ENCODE measurements at places on chromosomes 12 and 14.
A peak's percentile ranks its signal among the peaks of the same experiment; 100 is the strongest.

DNA sequence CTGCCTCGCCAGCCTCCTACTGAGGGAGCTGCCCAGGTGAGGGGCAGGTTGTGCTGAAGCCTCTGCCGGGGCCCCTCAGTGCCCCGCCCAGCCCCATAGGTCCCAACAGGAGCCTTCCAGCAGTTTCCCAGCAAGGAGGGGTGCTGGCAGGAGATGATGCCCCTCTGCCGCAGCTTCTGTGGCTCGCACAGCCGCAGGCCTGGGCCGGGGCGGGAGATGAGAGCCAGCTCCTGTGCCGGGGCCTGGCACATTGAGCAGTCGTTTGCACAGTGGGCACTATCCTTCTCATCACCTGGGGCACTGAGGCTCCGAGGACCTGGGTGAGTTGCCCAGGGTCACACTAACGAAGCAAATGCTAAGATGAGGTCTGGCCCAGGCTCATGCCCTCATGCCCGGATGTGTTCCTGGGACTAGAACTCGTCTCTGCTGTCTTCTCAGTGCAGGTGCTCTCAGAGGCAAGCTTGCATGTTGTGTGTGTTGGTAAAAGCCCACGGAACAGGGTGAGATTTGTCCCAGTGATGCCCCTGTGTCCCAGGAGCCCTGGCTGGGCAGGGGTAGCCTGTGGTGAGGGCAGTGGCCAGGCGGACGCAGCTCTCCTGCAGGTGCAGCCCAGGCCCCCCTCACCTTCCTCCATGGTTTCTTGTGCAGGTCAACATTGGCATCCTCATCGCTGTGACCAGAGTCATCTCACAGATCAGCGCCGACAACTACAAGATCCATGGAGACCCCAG is 177.5 kb downstream of the ADGRD1 start:
- no peak for DNase-seq

DNA sequence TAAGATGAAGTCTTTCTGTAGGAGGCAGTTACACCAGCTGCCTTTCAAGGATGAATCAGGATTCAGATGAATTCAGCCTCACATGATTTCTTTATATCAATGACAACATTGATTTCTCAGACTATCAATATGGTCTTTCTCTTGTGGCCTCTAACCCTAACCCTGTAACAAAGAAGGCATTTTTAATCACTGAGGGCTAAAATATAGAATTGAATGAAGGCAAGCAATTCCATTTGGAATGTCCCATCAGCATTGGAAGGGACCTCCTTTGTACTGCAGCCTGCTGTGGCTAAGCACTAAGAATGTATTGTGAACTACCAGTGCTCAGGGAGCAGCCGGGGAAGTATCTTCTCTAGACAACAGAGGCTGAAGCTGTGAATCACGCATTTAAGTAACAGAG is 90.6 kb upstream of the FRMD6 start:
- no peak for DNase-seq

DNA sequence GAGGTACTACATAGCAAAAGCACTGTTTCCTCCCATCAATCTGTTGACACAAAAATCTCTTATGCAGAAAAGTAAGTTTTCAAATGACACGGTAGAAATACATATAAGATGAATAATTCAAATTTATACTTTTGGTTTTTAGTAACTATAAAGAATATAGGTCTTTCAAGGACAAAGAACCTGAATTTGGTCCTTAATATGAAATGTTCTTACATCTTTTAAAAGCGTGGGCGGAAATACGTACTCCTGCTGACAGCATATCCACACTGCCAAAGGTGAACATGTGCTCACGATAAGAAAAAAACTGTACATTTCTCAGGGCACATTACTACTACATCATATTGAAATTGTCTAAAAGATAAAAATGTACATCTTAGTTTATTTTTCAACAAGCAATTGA is 127.6 kb downstream of the FOXN3 start:
- DNase-seq = no peak

DNA sequence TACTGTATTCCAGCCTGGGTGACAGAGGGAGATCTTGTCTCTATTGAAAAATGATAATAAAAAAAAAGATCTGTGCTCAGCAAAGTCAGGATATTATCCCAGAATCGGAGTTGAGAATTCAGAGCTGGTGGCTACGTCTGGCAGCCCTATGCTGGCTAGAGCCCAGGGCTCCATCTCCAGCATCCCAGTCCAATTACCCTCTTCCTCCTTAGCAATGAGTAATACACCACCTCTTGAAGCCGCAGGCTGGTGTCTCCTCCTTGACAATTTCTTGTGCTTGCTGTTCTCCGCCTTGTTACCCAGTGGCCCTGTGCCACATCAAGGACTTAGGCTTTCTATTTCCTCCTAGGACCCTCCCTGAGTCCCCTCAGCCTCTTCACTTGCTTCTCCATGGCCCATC is 38.4 kb upstream of the DDX11 start:
- no peak for DNase-seq

- DNase-seq = peak; percentile 97
Measured at GRCh38 chr12:47812797-47813510, 6.7 kb downstream of the HDAC7 start.

- no peak for DNase-seq
Measured at GRCh38 chr12:113103756-113104450, 31.7 kb downstream of the RASAL1 start.

GRCh38 chr14:63986789-63987533 is 134.2 kb downstream of the SYNE2 start:
- DNase-seq = peak; percentile 73

GRCh38 chr12:54356228-54356627 is 8.1 kb downstream of the GPR84 start:
- no peak for DNase-seq

- no peak for DNase-seq
Measured at GRCh38 chr14:46653031-46653755, 1.6 kb upstream of the RPL10L start.

DNA sequence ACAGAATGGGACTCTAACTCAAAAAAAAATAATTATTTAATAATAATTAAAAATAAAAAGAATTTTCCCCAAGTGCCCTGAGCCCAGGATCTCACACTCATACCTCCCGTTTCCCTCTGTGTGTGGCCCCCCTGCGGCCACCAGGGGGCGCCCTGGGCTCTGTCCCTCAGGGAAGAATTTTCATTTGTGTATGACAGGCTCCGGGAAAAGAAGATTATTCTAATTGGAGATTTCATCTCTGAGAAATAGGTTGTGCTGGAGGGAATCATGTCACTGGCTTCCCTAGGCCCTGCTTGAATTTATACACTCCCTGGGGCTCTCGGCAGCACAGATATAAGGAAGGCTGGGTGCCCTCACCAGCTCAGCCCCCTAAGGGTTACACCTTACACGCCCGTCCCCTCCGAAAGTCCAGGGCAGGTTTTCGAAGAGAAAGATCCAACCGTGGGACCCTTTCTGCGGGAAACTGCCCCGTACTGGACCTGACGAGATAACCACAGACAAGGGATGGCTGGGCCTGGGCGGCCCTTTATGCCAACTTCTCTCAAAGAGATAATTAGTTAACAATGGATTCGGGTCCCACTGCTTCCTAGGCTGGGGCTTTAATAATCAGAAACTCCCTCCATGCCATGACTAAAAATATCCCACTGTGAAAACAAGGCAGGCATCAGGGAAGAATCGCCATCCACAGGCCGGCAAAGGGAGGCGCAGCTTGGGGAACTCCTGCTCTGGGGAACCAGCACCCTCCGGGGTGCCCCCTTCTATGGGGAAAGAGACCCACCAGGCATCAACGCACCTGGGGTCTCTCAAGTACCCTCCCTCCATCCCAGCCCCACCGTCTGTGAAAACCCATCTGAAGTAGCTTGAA is 80.7 kb downstream of the KDM2B start:
- DNase-seq = peak; percentile 64

DNA sequence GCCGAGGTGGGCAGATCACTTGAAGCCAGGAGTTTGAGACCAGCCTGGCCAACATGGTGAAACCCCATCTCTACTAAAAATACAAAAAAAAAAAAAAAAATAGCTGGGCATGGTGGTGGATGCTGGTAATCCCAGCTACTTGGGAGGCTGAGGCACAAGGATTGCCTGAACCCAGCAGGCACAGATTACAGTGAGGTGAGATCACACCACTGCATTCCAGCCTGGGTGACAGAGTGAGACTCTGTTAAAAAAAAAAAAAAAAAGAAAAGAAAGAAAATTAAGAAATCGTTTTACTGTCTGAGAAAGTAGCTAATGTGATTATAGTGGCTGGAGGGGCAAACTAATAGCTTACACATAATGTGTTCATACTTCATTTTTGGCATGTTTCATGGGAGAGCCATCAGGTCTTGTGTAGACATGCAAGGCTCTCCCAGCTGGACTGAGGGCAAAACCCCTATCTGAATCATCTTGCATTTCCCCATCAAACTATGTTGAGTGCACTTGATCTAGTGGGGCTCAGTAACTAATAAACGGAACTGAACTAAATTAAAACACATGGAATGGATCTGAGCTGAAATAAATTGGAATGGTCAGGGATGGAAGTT is 16.2 kb downstream of the KIF21A start:
- DNase-seq = no peak

Data from fibroblast of skin of back (primary cell).